G401 (cell line): ENCODE measurements at places on chromosomes 5 and 9. TPM values are rescaled to one million over a fixed set of nuclear protein-coding genes. Genes with fewer than 3 reads are reported as not detected.

HINT1 gene
- total RNA-seq = 187 and 227 TPM in 2 replicates

DNA sequence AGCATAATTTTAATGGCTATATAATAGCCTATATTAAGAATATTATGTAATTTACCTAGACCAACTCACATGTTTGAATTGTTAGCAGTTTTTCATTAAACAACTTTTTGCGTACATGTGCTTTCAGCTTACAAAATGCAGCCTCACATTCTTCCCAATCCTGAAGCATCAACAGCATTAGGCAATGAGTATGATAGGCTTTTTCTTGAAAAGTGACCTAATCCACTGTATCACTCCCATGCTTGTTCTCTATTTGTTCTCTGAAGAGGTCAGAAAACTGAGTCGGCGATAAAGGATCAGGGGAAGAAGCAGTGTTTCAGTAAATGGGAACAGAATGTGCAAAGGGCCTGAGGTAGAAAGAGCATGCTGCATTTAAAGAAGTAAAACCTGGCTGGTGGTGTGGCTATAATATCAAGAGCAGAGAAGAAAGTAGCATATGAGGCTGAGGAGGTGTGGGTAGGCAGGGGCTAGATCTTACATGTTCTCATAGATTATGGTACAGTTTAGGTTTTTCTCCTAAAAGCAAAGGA is 212.4 kb downstream of the SAXO1 start:
- no peak for DNase-seq

CD180 gene
- not detected in 2 replicates for total RNA-seq

- peak; percentile 66 for DNase-seq
These were observed 31.8 kb downstream of the RUSC2 start for GRCh38 chr9:35521708-35522107.

DNA sequence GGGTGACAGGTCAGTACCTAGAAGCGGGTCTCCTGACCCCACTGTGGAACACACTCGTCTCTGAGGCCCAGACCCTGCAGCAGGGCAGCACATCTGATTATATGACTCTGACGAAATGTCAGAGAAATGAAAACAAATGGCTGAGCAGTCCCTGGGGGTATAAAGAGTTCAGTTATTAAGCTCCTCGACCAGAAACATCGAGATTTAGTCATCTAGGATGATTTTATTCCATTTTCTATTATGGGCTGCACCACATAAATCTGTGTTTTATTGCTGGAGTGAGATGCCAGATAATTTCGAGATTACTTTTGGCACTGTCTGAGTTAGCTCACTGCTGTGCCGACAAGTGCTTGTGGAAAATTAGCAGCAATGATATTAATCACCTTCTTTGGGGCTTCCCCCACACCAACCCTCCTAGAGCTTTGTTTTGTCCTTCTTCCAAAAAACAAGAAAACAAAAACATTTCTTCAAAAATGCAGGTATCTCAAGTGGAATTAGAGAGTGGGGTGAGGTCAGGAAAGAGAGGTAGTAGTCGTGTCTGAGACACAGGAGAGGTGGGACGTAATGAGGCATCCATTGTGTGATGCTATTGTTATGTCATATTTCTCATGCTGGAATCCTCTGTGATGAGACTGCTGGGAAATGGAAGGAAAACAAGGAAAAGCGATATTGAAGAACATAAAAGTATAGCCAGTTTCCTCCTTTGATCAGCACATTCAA is 495.5 kb downstream of the DMAC1 start:
- no peak for DNase-seq

DNA sequence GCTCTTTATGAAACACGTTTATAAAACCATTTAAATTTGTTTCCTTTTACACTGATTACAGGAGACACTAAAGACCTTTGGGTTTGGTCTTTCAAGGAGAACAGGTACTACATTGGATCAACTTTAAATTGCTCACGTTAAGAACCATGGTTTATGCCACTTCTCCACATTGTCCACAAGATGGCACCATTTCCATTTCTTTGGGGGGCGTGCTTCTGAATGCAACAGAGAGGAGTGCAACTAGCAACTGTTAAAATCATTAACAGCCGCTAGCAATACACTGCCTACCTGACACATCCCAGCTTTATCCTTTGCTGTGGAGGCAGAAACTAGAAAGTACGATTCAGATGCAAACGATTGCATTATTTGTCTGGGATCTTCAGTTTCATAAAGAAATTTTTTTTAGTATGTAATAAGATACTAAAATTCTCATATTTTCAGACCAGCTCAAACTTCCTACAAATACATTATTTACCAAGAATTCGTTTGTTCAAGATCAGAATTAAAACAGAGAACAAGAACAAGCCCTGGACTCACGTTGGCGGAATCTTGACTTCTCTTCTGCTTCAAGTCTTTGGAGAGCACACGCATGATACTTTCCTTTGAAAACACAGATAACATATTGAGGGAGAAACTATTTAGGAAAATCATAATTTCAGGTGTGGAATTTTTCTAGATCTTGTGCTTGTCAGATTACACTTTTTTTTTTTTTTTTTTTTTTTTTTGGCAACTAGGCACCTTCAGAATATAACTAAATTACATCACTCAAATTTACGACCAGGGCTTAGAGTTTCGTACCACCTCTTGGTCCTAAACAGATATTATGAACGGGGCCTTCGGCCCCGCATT is 702 bp downstream of the CDC20B start:
- DNase-seq = peak; percentile 93
